ENCODE measurements at places on chromosomes 12 and 14.

GRCh38 chr12:71045781-71046180, 112.0 kb downstream of the TSPAN8 start:
- no peak for DNase-seq

GRCh38 chr14:76081642-76082041, 70.1 kb upstream of the GPATCH2L start:
- no peak for DNase-seq

- DNase-seq: no peak
Measured at GRCh38 chr14:63993992-63994391, 141.2 kb downstream of the SYNE2 start.

- DNase-seq: no peak
Measured at GRCh38 chr12:76745343-76745742, 18.6 kb upstream of the ZDHHC17 start.

- no peak for DNase-seq
Measured at GRCh38 chr14:41873686-41874317, 267.1 kb downstream of the LRFN5 start.

DNA sequence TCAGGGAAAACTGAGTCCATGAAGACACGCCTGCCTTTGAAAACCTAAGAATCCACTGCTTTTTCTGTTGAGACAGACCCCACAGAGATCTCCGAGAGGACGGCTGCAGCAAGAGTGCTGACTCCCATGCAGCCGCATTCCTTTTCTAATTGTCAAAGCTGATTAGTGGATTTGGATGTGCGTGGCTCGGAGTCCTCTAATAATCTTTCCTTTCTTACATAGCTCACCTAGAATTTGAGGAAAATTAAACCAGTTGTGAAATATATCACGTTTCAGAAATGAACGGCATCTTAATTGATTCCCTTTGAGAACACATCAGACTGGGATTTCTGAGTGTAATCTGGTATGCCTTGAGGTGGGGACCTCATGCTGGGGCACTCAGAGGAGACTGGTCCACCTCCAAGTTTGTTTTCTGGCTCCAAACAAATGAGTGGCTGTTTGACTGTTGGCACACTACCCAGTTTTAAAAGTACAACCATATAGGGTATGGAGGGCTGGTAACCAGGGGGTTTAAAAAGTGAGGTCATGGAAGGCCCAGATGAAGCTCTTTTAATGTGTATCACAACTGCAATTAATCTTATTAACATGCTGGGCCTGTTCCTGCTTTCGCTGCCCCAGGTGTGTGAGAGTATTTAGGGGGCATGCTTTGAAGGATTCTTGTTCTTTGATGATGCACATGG, 63.3 kb downstream of the RASSF3 start:
- DNase-seq: no peak
